ENCODE measurements at places on chromosomes 16 and 17.
A peak's percentile ranks its signal among the peaks of the same experiment; 100 is the strongest.

GRCh38 chr17:74431568-74432423 lies at the start of gene GPRC5C:
GPRC5C (plus strand) TSS chr17:74432088; CDS start chr17:74439777, 7,689 bp downstream.
- DNase-seq, result no peak

GRCh38 chr17:50864747-50865059 lies 1.5 kb downstream of the TOB1 start:
- no peak for DNase-seq

GRCh38 chr17:49358641-49359247 lies 3.3 kb downstream of the ZNF652 start:
- DNase-seq, result no peak

GRCh38 chr16:71807905-71808592 lies 585 bp downstream of the AP1G1 start:
- peak; percentile 23 for DNase-seq

DNA sequence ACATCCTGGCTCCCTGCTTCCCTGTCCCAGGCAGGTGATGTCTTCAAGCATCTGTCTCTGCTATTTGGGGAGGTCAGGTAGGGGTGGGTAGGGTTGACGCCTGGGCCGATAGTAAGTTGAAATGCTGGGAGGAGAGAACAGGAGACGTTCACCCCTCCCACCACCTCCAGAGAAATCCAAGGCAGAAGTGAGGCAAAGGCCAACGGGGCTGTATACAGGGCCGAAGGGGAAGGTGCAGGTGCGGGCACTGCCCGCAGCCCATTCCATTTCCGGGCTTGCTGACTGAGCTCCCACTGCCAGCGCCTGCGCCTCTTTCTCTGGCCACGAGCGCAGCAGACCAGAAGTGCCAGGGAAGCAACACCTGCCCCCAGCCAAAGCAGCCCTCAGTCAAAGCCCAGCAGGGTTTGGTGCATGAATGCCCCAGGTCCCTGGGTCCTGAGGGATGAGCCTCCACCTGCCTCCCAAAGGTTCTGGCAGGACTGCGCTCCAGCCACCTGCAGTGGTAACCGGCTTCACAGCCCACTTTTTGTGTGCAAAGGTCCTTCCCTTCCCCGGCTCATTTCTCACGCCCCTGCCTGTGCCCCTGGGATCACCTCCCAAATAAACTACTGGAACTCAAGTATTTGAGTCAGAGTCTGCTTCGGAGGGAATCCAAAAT lies 127.6 kb upstream of the TNRC6C start:
- DNase-seq, result no peak

GRCh38 chr16:27742333-27742732 lies 192.4 kb downstream of the KATNIP start:
- DNase-seq, result no peak

DNA sequence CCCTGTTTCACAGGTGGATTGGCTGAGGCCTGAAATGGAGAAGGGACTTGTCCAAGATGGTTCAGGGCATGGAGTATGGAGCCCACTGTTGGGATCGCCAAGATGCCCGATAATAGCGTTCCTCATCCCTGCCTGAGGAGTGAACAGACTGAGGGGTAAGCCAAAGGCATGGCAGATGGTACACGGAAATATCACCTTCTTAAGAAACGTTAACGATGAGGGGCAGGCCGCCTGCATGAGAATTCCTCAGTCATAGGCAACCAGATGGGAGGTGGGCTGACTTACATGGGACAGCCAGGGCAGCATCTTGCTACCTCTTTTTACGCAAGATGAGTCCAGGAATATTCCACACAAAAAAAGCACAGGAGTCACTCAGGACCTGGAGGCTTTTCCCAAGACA lies 188.1 kb downstream of the CCDC182 start:
- no peak for DNase-seq

DNA sequence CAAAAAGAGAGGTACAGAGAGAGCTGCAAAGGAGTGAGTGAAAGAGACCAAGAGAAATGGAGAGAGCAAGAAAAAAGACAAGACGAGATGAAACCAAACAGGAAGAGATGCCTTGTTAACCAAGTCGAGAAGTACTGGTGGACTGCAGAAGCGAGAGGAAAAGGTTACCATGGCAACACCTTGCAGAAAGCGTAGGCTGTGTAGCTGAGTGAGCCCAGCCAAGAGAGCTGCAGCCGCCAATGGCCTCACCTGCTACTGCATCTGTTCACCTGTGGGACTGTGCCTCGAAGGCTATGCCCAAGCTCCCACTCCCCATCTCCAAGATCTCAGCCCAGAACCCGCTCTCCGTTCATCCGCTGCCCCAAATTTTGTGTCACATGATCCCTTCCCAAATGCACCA lies 161.3 kb downstream of the SLC39A11 start:
- no peak for DNase-seq

DNA sequence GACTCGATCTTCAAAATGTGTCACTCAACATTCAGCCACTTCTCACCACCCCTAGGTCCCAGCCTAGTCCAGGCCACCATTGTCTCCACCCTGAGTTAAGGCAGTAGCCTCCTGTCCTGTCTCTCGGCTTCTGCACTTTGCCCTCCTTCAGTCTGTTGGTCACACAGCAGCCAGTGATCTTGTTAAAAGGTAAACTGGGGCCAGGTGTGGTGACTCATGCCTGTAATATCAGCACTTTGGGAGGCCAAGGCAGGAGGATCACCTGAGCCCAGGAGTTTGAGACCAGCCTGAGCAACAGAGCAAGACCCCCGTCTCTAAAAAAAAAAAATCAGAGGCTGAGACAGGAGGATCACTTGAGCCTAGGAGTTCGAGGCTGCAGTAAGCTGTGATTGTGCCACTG lies 25.8 kb downstream of the WWP2 start:
- no peak for DNase-seq

GRCh38 chr16:88200896-88201185 lies 181.9 kb upstream of the ZNF469 start:
- DNase-seq, result no peak
